ENCODE measurements at places on chromosomes 1 and 21. TPM values are rescaled to one million over a fixed set of nuclear protein-coding genes. Genes with fewer than 3 reads are reported as not detected.

Gene ISG15
- total RNA-seq = 78.4 TPM

Gene PM20D1
- total RNA-seq = under 0.01 TPM

Gene BGLAP
- not detected for total RNA-seq

Gene KIF2C
- 2.2 TPM for total RNA-seq

Gene C1orf56
- 1.7 TPM for total RNA-seq

Gene APOBEC4
- total RNA-seq = not detected

Gene P3R3URF
- not detected for total RNA-seq

Gene DNAH14
- 14.7 TPM for total RNA-seq

Gene LCE1E
- total RNA-seq = not detected

Gene TAS1R1
- not detected for total RNA-seq

Gene CPT2
- 18.9 TPM for total RNA-seq

Gene METTL18
- 8.9 TPM for total RNA-seq

Gene MAP7D1
- 124 TPM for total RNA-seq

Gene EXO1
- total RNA-seq = 14.7 TPM

Gene COX20
- 8.8 TPM for total RNA-seq

Gene CDCA8
- 1.5 TPM for total RNA-seq

Gene NUP210L
- total RNA-seq = 0.15 TPM

Gene ADCY10
- 0.15 TPM for total RNA-seq
